NCI-H2081 treated with DMSO at 0.1 percent for 48 hours (cell line): ENCODE measurements at places on chromosomes 6 and 20.

GRCh38 chr6:85496009-85496579 lies 46.2 kb downstream of the NT5E start:
- DNase-seq, result no peak

DNA sequence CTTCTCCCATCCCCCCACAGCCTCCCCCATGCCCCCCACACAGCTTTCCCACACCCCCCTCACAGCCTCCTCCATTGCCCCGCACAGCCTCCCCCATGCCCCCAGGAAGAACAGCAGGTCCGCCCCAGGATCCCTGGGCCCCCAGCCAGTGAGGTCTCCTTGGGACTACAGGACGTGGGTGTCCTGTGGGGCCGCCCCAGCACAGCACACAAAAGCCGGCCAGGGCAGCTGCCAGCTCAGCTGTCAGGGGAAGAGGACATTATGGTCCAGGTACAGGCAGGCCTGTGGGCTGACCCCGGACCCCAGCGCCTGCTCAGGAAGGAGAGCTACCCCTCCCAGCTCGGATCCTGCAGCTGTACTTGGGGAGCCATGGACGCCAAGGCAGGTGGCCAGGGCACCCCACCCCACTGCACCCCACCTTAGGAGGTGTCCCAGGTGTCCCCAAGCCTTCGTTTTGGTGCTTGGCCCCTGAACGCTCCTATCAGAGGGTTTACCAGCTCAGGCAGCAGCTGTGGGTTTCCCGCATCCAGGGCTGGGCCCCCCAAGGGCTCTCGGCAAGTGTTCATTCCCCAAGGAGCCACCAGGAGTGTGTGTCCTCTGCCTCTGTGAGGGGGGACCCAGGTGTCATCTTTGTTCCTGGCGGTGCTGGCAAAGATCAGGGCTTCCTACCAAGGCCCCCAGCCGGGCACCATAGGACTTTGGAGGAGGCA lies 42.3 kb upstream of the GATA5 start:
- no peak for DNase-seq

- DNase-seq, result no peak
Observed at GRCh38 chr6:31144296-31144969, 5.6 kb upstream of the PSORS1C2 start.

DNA sequence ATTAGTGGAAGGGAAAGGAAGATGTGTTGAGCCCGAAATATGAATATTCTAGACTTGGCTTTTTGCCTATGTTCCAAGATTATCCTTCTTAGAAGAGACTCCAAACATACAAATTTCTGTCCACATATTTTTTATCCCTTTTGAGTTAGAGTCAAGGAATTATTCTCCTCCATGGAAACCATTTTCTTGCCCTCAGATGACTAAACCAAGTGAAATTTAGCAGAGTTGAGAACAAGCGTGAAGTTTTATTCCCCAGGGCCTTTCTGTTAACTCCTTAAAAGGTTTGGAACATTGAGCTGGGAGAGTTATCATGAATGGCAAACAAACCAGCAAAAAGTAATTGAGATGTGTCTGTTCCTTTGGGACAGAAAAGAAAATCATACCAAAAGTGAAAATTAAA lies 286.1 kb upstream of the PLCB4 start:
- no peak for DNase-seq

GRCh38 chr6:134398453-134398852 lies 80.5 kb upstream of the SGK1 start:
- no peak for DNase-seq

GRCh38 chr6:1609648-1610496 lies at the start of gene FOXC1:
Gene FOXC1, plus strand, starts transcription at chr6:1609915. Its CDS starts 531 bp downstream, at chr6:1610446.
- DNase-seq, result no peak

DNA sequence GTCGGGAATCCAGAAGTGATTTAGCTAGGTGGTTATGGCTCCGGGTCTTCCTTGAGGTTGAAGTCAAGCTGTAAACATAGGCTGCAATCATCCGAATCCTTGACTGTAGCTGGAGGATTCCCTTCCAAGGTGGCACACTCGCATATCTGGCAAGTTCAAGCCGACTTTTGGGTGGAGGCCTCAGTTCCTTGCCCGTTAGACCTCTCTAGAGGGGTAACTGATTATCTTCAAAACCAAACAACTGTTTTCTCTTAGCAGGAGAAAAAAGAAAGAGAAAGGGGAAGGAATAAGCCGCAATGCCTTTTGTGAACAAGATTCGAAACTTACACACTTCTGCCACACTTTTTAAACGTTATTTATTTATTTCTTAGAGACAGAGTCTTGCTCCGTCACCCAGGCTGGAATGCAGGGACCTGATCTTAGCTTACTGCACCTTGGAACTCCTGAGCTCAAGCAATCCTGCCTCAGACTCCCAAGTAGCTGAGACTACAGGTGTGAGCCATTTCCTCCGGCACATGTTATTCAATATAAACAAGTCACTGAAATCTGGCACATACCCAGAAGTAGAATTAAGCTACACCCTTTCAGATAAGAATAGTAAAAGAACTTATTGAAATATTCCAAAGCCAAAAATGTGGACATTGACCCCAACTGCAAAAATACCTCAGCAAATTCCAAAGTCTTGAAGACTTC lies 76.3 kb downstream of the HFE start:
- no peak for DNase-seq

- no peak for DNase-seq
Observed at GRCh38 chr6:148491638-148492251, 149.1 kb downstream of the SASH1 start.

DNA sequence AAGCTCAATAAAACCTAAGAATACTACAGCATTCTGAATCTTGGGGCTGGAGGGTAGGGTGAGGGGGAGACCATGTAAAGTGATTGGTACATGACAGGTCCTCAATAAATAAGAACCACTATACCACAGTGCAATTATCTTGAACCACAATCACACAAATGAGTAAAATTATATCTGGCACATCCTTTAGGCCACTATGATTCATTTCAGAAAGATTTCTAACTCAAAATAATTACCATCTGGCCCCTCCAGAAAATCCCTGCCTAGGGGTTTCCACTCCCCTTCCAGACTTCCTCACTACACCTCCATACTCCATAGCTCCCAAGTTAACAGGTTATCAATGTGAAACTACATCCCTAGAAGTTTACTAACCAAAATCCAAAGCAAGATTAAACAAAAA lies 19.7 kb downstream of the AKIRIN2 start:
- no peak for DNase-seq

DNA sequence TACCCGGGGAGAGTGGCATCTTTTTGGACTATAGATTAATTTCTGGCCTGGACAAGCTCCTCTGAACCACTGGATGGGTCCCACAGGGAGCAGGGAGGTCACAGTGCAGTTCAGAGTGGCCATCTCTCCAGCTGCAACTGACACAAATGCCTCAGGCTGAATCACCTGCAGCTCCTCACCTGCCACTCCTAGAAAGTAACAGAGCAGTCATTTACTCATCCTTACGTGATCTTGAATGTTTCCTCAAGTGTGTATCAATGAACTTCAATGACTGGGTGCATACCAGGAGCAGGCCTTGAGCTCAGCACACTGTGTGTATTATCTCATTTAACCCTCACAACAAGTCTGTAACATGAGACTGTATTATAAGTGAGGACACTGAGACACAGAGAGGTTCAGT lies 40.0 kb upstream of the SIRPG start:
- no peak for DNase-seq

GRCh38 chr6:150006961-150007464 lies 18.3 kb downstream of the RAET1L start:
- no peak for DNase-seq

DNA sequence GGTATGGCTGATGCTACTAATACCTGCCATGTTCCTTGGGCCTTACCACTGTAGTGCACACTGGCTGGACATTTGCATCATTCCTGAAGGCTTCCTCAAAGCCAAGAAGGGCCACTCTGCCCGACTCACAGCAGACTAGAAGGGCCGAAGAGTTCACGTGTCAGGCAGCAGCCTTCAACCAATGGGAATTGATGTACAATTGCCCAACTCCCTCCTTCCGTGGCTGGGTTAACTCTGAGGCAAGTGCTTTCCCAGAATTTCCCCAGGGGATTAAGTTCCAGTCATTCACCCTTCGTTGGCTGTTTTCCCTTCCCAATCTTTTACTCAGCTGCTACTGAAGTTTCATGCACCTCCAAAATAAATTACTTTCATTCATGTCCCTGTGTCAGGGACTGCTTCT lies 29.8 kb downstream of the PSMB9 start:
- no peak for DNase-seq

DNA sequence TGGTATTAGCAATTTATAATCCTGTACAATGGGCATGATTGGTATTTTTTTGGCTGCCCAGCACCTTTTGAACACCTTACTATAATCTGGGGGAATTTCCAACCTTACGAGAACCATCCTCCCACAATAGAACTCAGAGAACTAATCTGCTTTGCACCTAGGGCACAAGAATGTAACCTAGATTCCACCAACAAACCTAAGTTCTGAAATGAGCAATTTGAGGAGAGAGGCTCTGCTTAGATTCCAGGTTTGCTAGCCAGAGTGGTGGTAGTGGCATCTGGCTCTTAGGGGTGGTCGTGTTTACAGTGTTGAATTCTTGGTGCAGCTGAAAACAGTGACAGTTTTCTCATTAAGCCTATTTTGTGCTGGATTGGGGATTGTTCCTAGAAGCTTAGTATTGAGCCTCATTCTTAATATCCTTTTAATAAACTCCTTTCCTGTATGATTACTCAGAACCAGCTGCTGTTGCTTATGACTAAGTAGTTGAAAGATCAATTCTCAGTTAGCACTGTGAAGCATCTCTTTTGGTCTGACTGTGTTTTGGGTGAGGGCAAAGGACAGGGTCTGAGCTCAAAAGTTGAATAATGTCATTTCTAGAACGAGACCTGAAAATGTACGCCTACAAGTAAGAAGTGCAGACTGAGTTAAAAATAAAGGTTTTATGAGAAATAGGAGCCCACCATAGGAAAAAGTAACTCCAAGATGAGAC lies 385.6 kb downstream of the CDKAL1 start:
- no peak for DNase-seq

GRCh38 chr20:19889011-19889953 lies 127.9 kb upstream of the NAA20 start:
- no peak for DNase-seq

DNA sequence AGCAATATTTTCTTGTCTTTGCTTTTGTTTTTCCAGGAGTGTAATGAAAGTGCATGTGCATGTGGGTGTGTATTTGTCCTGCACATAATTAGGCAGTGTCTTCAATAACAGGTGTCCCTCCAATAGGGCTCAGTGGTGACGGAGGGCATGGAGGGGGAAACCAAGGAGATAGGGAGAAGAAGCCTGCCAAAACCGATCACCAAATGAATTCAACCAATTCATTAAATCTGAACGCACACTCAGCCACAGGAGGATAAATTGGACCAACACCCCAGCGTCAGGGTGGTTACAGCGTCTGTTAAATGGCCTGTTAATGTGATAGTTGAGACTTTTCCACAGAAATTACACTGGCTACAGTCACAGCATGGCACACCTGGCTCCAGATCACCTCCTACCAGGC lies 527.6 kb downstream of the CD83 start:
- no peak for DNase-seq

DNA sequence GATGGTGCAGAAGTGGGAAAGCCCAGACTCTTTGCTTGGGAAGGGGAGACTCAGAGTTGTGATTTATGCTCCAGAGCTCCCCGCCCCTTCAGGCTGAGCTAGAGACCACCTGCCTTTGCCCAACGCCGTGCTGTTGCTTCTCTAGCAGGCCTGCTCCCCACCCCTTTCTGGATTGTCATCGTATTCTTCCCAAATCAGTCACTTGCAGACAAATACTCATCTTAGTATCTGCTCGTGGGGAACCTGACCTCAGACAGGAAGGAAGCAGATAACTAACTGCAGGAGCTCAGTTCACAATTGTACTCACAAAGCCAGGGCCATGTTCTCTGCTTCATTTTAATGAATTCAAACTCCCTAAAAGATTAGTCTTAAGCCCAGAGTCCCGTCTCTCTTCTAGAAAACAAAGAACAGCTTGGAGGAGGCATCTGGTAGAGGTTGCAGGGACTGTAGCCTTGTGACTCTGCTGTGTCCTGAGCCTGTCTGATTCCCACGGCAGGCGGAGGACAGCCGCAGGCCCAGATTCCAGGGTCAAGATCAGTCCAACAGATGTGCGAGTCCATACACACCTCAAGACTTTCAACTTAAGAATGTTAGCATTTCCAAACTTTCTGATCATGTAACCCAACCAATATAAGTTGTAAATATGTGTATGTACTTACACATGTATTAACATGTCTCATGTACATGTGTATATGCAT lies 57.2 kb upstream of the GGTLC1 start:
- DNase-seq, result no peak

DNA sequence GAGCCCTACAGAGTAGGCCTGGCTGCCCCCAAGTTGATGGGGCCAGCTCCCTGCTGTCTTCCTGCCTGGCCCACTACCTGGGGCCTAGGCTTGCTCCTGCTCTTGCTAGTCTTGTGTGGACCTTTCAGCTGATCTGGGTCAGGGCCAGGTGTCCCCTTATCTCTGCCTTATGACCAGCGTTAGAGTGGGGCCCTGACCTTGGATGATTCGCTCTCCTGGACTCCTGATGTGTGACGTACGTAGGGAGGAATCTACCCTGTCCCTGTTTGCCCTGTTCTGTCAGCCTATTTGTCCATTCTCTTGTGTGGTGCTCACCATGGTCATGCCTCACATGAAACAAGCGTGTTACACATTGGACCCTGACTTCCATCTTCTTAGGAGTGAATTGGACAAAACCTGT lies 571.8 kb downstream of the QKI start:
- DNase-seq, result no peak

GRCh38 chr20:46013829-46014516 lies 5.3 kb downstream of the MMP9 start:
- peak; percentile 40 for DNase-seq

DNA sequence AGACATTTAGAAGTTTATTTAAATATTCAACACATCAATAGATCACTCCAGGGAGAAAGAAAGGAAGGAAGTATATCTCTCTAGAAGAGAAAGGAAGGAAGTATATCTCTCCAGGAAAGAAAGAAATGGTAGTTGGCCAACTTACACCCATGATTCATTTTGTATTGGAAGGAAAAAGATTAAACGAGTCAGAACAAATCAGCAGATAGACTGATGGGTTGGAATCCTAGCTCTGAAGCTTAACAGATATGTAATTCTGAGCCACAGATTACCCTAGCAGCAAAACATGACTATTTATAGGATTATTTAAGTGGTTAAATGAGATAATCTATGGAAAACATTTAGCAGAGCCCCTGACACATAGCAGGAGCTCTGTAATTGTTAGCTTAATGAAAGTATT lies 27.1 kb downstream of the COL12A1 start:
- DNase-seq, result no peak

DNA sequence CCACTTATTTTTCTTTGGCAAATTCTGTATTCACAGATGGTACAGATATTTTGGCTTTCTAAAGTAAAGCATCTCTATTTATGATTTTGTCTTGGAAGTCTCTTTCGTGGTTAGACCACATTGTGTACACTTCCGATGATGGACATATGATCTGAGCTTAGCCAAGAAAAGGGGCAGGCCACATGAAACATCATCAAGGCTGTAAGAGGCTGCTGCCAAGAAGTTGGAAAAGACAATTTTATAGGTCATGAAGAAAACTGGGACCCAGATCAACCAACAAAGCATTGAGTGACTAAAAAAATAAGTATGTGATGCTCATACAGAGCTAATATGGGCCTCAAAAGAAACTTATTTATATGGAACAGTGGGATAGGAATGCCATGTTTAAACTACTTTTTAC lies 266.4 kb downstream of the HAO1 start:
- no peak for DNase-seq

- DNase-seq, result no peak
Observed at GRCh38 chr20:3616250-3616649, 46.9 kb downstream of the GFRA4 start.

- no peak for DNase-seq
Observed at GRCh38 chr6:100202417-100203194, 208.6 kb upstream of the MCHR2 start.
